ENCODE measurements at places on chromosomes 12 and 14. TPM values are rescaled to one million over a fixed set of nuclear protein-coding genes. Genes with fewer than 3 reads are reported as not detected.

The DIO3 gene
- total RNA-seq, result not detected

- no peak for DNase-seq
These were observed 110.9 kb upstream of the PWP1 start for GRCh38 chr12:107574691-107575090.

DNA sequence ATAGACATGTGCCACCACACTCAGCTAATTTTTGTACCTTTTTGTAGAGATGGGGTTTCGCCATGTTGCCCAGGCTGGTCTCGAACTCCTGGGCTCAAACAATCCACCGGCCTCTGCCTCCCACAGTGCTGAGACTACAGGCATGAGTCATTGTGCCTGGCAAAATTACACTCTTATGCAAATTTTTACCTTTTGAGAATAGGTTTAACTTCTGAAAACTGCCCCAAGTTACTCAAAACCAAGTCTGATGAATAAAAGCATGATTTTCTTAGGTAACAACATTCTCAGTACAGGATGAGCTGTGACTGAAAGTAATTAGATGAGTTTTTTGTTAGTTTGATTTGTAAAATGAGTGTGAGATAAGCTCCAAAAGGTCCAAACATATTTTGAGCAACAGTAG, 166.0 kb downstream of the RPS29 start:
- DNase-seq, result no peak

The ISM2 gene
- total RNA-seq, result 0.79 TPM

The GPR84 gene
- total RNA-seq, result not detected

DNA sequence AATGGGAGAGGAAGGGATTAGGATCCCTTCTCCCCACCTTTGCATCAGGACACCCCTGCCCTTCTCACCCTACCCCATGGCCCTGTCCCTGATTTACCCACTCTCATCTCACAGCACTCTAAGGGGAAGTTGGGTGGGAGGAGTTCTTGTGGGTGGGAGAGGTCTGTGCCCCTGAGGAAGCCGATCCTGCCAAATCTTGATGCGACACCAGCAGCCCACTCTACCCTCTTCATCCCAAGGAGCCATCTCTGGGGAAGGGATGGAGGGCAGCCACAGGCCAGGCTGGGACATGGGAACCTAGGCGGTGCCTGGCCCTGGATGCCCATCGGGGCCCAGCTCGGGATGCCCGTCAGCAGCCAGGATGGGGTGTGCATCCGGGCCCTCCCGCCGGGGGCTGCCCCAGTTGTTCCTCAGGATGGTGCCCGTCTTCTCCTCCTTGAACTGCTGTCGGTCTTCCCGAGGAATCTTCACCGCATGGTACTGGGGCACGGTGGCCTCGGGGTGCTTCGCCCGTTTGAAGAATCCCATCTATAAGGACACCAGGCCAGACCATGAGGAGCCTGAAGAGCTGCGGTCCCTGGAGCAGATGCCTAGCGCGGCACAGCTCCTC, 22.8 kb downstream of the ITGA7 start:
- no peak for DNase-seq

GRCh38 chr12:132342251-132343227, 13.2 kb upstream of the GALNT9 start:
- no peak for DNase-seq

The TTC9 gene
- total RNA-seq, result 0.05 TPM
